Islet precursor cell (in vitro differentiated cells): ENCODE measurements at places on chromosomes 5 and 9.

GRCh38 chr9:136043441-136043991 lies 51.6 kb downstream of the NACC2 start:
- no peak for DNase-seq

DNA sequence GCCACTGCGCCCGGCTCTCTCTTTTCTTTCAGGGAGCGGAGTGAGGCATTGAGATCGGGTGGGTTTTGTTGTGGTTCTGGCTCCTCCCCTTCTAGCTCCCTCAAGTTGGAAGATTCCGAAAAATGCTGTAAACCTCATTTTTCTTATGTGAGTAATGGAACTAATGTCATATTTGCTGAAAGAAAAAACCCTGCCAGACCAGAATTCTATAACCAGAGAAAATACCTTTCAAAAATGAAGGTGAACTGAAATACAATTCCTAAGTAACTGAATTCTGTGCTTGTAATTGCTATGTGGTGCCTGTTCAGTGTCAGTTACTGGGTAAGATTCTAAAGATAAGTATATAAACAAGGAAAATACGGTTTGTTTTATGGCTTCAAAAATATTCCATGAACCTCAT lies 30.9 kb upstream of the CDK20 start:
- DNase-seq: no peak

GRCh38 chr5:97101189-97101910 lies 41.1 kb downstream of the LIX1 start:
- DNase-seq: peak; percentile 68

DNA sequence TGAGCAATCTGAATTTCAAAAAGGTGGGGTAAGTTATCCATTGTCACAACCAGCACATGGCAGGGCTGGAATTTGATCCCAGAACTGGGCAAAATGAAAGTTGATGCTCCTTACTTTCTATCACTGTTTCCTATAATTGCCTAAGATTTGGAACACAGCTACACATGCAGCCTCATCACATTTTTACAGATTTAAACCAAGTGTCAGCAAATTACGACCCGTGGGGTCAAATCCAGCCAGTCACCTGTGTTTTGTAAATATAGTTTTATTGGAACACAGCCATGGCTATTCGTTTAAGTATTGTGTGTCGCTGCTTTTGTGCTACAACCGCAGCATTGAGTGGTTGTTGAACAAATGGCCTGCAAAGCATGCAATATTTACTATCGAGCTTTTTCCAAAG lies 94.3 kb downstream of the SREK1 start:
- DNase-seq: no peak

DNA sequence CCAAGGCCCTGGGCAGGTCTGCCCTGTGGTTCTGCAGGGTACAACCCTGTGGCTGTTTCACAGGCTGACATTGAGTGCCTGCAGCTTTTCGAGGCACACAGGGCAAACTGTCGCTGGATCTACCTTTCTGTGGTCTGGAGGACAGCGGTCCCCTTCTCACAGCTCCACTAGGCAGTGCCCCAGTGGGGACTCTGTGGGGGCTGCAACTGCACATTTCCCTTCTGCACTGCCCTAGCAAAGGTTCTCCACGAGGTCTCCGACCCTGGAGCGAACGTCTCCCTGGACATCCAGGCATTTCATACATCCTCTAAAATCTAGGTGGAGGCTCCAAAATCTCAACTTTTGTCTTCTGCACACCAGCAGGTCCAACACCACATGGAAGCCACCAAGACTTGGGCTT lies 1645.2 kb upstream of the CDH6 start:
- no peak for DNase-seq
